Thyroid gland (tissue), 4 donors: ENCODE measurements at places on chromosomes 3 and 15.

DNA sequence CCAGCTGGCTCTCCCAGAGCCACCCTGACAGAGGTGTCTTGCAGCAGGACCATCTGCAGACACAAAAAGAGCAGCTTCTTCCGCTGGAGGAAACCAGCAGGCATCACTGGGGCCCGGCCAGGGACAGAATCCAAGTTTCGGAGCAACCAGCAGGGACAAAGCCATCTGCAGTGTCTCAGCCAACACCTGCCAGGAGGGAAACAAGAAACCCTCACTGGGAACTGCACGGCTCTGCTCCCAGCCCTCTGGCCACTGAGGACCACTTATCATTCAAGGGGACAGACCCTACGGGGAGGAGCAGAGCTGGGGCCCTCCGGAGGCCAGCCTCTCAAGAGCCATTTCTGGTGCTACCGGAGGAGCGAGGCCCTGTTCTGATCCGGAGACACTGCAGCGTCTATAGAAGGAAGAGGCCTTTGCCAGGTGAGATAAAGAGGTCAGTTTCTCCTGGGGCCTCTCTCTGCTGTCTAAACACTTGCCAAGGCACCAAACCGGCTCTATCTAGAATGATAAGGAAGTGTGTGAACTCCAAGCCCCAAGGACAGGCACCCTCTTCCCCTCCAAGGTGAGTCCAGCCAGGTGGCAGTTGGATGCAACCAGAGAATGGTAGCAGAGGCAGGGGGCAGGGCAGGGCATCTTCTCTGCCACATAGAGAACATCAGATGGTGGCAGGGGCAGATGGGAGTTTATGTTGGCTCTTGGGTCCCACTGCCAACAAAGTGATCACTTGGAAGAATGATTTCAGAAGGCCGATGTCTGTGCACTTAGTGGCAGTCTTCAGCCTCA, 89.0 kb downstream of the CHSY1 start:
- DNase-seq, result no peak

GRCh38 chr15:62783303-62783957, 259.1 kb upstream of the TPM1 start:
- peak; percentile 26 for DNase-seq

DNA sequence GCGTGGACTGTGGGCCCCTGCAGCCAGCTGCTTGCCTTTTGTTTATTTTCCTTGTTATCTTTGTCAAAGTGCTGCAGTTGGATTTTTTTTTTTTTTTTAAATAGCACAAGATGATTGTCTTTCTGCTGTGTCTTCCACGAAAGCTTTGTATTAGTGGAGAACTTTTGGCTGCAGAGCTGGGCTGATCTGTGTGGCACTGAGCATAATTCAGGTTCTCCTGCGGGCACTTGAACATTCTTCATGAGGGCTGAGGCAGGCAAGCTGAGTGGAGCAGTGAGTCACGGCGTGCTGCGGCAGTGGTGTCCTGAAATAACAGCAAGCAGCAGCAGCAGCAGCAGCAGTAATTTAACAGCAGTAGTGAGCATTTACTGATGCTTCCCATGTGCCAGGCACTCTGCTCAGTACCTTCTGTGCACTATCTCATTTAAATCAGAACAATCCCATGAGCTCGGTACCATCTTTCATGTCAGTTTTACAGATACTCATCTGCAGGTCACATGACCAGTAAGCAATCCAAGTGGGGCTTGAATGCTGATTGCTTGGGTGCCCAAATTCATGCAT, 45.8 kb downstream of the MITF start:
- DNase-seq, result peak; percentile 93

DNA sequence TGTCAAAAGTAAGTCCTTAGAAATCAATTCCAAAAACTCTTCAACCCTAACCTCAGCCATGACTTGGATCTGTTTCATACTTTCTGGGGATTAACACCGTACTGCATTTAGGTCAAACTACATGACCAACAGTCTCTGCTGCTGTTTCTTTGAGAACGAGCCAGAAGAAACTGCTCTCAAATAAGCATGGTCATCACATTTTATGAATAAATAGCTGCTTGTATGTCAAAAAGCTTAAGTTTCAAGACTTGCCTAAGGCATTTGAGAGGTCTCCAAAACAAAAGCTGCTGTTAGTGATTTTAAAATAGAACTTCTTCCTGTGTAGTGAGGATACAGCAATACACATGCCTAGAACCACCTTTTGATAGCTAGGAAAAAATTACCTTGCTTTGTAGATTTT, 166.3 kb upstream of the CHRM5 start:
- DNase-seq, result no peak

- no peak for DNase-seq
Measured at GRCh38 chr3:190239325-190239724, 82.9 kb downstream of the CLDN1 start.

DNA sequence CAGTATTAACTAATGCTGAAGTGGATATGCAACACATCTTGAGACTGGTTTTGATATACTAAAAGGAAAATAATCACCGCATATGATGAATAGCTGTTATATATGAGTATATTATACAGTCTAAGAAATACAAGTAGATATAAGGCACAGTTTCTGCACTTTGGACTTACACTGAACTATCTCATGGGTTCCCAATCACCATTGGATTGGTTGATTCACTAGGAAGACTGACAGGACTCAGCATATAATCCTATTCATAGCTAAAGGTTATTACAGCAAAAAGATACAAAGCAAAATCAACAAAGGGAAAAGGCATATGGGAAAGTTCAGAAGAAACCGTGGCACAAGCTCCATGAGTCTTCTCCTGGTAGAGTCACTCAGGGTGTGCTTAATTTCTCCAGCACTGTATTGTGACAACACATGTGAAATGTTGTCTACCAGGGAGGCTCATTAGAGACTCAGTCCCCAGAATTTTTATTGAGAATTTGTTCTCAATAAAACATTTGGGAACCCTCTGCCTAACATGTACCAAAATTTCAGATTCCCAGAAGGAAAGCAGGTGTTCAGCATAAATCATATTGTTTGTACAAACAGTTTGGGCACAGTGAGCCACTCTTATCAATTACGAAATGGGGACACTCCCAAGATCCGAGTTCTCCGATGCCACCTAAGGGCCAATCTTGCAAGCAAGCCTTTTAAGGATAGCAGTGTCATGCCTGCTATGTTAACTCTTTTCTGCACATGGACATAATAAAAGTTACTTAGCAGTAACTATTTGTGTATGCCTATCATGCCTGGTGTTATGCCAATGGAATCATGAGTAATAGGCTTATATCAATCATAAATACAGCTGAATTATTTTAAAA, 26.8 kb downstream of the CMC1 start:
- no peak for DNase-seq

DNA sequence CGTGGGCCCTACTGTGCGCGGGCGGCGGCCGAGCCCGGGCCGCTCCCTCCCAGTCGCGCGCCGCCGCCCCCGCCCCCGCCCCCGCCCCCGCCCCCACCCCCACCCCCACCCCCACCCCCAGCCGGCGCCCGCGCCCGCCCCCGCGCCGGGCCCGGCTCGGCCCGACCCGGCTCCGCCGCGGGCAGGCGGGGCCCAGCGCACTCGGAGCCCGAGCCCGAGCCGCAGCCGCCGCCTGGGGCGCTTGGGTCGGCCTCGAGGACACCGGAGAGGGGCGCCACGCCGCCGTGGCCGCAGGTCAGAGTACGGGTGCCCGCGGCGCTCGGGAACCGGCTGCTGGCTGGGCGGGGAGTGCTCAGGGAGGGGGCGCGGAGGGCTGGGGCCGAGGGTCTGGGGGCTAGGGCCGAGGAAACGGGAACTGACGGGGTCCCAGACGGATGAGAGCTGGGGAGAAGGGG, 1.1 kb upstream of the PPARG start:
- peak; percentile 68 for DNase-seq

DNA sequence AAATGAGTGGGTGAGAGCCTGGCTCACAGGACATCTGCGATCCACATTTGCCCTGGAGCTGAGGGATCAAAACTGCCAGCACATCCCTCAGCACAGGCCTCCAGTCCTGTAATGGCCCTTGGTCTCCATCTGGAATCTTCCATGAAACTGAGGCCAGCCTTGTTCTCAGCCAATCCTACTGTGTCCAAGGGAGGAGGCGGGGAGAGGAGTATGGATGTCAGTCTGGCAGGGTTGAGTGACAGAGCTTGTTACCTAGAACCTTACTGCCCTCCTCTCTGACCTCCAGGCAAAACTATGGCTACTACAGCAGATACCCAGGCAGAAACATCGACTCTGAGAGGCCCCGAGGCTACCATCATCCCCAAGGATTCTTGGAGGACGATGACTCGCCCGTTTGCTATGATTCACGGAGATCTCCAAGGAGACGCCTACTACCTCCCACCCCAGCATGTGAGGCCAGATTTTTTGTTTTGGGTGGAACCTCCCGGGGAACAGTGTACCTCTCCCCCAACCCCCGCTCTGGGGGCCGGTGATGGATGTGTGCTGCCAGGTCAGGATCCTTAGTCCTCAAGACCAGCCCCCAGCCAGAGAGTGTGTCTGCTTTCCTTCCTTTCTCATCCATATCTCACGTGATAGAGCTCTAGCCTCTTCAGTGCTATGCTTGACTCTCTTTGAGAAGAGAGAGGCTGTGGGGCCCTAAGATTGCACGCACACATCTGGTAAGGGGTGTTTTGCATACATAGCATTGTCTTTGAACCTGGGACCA, 41.3 kb downstream of the CHDH start:
- no peak for DNase-seq

DNA sequence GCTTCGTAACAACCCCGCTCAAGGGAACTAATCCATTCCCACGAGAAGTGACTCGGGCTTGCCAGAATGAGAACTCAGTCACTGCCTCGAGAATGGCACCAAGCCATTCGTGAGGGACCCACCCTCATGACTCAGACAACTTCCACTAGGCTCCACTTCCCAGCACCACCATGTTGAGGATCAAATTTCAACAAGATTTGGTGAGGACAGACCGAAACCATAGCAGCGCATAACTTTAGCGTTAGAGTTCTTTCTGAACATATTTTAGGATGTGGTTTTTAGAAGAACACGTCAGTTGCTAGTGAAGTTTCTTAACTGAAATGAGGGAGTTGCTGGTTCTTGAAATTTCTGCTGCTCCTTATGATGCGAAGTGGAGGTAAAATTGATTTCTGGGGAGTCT, 13.5 kb downstream of the PTPRG start:
- no peak for DNase-seq

DNA sequence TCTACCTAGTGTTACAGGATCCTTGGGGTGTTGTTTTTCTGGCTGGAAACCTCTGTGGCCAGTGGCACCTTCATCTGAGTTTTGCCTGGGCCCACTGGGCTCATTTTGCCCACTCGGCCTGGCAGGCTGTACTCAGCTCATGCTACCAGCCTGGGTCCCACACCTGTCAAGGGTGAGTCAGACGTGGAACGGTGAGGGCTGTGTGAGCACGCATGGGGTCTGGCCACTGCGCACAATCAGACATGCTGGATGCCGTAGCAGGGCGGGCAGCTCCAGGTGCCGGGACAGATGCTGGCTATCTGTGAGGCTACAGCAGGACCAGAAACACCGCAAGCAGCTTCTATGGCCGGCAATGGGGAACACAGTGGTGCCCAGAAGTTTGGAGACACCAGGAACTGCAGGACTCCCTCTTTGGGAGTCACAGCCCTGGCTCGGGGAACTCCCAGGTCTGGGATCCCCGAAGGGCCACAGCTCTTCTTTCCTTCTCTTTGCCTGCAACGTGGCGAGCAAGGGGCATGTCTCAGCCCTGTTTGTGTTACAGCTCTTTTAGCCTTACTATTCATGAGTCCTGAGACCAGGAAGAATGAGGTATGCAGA, 35.9 kb upstream of the DNAJC13 start:
- DNase-seq, result no peak

DNA sequence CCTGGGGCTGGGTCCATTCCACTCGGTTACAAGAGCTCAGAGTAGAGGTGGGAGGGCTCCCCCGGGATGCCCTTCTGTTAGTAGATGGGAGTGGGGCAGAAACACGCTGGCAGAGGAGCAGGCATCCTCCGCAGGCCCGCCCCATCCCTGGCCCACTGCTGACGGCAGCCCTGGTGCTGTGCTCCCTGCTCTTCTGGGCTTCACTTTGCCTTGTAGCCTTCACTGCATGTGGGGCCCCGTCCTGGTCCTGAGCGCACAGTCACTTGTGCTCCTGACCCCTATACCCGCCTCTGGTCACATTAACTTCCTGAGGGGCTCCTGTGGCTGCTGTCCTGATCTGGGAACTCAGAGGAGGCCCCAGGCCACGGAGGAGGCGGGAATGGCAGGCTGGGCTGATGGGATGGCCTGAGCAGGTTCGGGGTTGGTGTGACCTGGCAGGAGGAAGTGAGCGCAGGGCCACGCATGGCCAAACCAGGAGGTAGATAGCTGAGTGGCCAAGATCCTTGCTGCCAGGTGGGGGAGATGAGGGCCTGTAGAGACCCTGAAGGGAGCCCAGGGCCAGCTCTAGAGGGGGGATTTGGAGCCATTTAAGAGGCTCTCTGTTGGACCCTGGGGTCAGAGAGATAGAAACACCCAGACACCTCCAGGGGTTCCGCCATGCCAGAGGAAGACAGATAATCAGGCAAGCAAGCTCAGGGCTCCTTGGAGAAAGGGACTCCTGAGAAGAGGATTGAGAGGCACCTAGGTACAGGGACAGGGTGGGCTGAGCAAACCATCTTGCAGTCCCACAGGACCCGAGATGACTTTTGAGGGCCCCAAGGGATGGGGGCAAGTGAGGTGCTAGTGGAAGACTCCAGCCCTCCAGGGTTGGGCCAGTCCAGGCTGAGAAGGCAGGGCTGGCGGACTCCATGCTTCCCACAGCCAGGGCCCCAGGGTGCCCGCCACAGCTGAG, 92.2 kb upstream of the PRR23E start:
- DNase-seq, result no peak

GRCh38 chr3:34351882-34352777, 553.7 kb downstream of the PDCD6IP start:
- no peak for DNase-seq

GRCh38 chr3:140768941-140769340, 91.1 kb downstream of the TRIM42 start:
- no peak for DNase-seq

- peak; percentile 44 for DNase-seq
Measured at GRCh38 chr3:183255348-183255730, 2.3 kb downstream of the B3GNT5 start.

- DNase-seq, result no peak
Measured at GRCh38 chr15:29969562-29970401, 113.0 kb upstream of the GOLGA8J start.

DNA sequence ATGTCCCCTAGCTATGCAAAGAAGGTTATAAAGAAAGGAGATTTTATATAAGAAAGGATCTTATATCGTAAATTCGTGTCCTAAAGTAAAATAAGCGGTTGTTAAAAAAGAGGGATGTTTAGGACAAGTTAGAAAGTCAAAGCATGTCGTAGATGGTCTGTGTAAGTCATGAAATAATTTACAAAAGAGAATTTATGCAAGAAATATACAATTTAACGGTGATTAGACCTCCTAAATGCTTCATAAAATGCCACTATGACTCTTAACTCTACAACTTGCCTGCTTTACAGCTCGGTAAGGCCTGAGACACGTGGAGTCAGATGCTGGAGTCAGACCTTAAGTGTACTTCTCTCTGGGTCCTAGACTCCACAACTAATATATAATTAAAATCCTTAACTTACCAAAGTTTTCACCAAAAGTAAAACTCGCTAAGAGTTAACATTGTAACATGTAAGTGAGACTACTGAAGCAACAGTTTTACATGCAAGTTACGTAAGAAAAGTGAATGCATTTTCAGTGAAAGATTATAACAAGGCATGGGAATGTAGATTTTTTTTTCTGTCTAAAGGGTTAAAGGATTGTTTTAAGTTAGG, 13.3 kb upstream of the SRPRB start:
- DNase-seq, result no peak
